ENCODE measurements at places on chromosomes 3 and 15.

GRCh38 chr3:179526989-179527391, 35.7 kb upstream of the ACTL6A start:
- DNase-seq, result no peak

DNA sequence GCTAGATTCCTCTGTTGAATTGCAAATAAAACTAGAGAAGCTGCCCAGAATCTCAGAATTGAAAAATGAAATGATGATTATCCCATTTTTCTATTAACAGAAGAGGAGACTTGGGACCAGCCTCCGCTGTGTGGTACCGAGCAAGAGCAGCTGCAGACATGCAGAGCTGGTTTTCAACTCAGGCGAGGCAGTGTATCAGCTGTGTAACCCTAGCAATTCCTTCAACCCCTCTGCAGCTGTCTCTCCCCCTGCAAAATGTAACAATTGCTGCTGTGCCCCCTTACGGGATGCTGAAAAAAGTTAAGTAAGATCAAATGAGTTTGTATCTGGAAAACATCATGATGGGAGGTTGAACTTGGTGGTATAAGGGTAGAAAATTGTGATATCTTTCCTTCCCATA, 98.5 kb upstream of the C3orf80 start:
- DNase-seq, result no peak

- no peak for DNase-seq
Measured at GRCh38 chr15:54518156-54518882, 540.1 kb downstream of the UNC13C start.

DNA sequence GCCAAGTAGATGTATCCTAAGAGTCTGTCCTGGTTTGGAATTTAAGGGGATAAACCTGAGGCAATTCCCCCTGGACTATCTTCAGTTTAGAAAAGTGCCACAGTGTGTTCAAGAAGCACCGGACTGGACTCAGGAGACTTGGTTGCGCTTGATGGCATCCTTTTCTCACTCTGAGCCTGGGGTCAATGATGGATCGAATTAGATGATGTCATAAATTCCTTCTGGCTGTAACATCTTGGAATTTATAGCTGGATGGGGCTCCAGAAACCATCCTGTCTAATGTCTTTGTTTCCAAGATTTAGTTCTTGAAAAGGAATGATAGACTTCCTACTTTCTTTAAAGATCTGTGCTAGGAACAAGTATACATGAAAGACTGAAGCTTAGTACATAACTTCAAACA, 280.6 kb downstream of the LPP start:
- DNase-seq, result no peak

DNA sequence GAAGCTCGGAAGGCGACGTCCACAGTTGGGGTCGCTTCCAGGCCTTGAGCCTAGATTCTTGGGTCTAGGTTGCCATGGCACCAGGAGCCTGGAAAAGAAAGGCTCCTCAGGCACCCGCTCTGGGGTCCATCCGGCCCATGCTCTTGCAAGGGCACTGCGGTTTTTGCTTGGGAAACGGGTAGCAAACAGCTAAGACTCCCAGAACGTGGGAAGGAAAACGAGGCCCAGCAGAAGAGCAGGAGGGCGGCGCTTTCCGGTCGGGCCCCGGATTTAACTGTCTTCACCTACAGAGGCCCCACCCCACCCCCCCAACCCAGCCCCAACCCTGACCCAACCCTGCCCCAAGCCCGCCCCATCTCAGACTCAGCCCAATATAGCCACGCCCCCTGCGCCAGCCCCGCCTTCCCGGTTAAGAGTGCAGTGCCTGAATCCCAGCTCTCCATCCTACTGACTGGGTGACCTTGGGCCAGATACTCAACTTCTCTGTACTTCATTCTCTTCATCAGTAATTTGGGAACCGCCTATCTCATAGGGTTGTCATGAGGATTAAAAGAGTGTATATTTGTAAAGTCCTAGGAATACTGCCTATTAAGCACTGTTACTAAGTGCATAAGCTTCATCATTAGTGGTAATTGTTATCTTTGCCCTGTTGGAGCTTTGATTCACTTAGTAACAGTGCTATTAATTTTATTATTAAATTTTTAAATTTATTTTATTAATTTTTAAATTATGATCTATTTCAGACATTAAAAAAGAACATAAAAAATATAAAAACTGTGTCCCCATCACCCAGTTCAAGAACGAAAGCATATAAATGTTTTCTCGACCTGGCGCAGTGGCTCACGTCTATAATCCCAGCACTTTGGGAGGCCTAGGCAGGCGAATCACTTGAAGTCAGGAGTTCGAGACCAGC, 28.4 kb upstream of the SMAD6 start:
- DNase-seq, result peak; percentile 40

DNA sequence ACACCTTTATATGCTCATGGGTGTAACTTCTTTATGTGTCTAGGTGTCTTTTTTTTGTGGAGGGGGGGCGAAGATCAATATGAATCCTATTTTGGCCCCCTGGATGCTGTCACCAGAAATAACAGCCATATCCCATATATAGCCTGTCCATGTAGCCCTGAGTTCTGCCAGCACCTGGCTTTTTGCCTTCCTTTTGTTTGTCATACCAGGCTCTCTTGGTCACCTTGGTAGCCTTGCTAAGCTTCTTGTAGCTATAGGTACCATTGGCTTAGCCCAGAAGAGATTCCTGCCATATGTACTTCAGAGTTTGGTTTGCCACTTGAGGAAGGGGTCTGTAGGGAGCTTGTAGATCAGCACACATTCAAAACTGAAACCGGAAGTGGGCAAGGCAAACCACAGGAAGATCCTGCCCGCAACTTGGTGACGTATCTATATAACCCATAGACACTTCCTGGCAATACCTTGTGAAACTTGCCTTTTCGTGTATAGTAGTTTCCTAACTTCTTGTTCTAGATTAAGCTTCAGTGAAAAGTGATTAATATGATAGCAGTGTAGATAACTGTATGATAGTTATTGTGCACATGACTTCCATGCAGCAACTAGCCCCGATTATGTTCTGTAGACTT, 11.9 kb downstream of the RASA2 start:
- peak; percentile 52 for DNase-seq

GRCh38 chr3:28467414-28467813, 118.8 kb upstream of the AZI2 start:
- no peak for DNase-seq

DNA sequence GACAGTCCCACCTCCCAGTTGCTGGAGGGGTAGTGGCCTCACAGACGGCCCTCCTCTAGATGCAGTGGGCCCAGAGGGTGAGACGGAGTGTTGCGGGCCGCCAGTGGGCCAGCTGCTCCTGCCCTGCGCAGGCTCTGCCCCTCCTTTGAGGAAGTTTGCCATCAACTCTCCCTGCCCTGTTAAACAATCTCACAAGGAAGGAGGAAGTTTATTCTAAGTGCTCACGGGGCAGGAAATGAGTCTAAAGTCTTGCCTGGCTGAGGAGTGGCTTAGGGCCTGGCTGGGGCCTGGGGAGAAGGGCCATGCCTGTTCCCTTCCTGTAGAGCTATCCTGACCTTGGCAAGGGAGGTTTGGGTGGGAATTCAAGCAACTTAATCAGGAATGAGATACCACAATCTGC, at the start of gene FAM3D:
FAM3D (minus strand) TSS at position 92 of the 400 bp plus-strand sequence. CDS start 11,211 bp downstream, outside the sequence.
- DNase-seq, result no peak

DNA sequence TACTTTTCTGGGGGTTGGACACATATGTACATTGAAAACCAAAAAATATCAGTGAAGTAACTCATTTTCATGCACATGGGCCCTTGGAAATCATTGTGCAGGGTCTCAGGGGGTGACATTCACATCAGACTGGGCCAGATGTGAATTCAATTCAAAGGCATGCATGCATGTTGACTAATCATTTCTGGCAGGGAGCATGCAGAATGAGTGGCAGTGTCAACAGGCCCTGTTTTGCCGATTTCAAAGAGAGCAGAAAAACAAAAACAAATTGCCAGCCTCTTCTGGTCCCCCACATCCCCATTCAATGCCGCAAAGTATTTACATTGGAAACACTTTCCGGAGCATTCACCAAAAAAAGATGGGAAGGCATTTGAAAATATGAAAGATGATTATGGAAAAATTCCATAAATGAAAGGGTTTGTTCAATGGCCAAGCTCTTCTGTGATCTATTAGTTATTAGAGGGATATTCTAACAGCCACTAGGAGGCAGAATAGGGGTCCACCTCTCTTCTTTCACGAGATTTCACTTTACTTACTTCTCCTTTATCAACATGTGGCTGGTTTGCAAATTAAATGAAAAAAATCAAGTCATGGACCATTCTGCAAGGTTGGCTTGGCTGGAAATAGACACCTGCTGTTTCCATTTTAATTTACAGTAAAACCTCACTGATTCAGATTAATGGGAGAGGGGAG, 119.9 kb upstream of the FEZF2 start:
- no peak for DNase-seq

GRCh38 chr3:13021141-13022114, 51.8 kb downstream of the IQSEC1 start:
- DNase-seq, result no peak

- DNase-seq, result no peak
Measured at GRCh38 chr3:153291059-153291685, 129.1 kb downstream of the RAP2B start.

GRCh38 chr3:137642831-137643230, 121.3 kb upstream of the SOX14 start:
- DNase-seq, result no peak

DNA sequence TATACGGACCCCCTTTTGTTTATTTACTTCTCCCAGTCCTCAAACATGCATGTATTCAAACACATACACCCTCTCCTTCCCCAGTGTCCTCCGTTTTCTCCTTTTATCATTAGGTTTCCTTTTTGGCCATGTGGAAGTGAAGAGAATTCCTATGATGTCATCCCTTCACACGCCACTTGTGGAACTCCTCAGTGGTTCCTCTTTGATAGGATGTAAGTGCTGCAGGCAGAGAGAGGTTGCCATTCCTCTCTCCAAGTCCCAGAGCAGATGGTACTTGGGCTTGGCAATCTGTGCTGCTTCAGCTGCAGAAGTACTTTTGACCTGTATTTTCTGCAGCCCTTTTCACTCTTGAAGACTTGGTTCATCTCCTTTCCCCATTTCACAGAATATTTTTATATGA, 32.9 kb upstream of the CRTC3 start:
- DNase-seq, result no peak

- DNase-seq, result no peak
Measured at GRCh38 chr15:55587321-55588069, 650 bp downstream of the PYGO1 start.

DNA sequence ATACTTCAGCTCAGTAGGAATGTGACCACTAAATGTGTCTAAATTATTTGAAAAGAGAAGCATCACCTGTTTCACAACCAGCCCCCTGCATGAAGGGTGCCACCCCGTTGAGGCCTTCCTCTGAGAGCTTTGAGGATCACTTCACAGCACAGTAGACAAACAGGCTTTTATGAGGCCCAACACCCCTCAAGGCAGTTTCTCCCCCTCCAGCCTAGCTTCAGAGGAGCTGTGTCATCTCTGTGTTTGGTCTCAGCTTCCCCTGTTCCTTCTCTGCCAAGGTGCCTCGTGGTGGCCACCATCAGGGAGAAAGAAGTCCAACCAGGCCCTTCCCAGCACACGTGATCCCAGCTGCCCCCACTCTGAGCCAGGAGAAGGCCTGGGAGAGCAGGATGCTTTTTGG, 21.6 kb upstream of the DUSP7 start:
- no peak for DNase-seq

DNA sequence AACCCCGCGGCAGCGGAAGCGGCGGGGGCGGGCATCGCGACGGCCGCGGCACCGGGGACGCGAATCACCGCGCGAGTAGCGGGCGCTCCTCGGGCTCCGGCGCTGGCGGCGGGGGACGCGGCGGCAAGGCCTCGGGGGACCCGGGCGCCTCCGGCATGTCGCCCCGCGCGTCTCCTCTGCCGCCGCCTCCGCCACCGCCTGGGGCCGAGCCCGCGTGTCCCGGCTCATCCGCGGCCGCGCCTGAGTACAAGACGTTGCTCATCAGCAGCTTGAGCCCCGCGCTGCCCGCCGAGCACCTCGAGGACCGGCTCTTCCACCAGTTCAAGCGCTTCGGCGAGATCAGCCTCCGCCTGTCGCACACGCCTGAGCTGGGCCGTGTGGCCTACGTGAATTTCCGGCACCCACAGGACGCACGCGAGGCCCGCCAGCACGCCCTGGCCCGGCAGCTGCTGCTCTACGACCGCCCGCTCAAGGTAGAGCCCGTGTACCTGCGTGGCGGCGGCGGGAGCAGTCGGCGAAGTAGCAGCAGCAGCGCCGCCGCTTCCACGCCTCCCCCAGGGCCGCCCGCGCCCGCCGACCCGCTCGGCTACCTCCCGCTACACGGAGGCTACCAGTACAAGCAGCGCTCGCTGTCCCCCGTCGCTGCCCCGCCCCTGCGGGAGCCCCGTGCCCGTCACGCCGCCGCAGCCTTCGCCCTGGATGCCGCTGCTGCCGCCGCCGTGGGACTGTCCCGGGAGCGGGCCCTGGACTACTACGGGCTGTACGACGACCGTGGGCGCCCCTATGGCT, 675 bp downstream of the RBM15B start:
- DNase-seq, result peak; percentile 44

- DNase-seq, result no peak
Measured at GRCh38 chr3:66889750-66890494, 108.2 kb upstream of the KBTBD8 start.

Measured in stimulated activated CD4-positive, alpha-beta T cell treated with anti-CD3 and anti-CD28 coated beads, Interleukin-4, amount 100 ng/mL, for 4 hours (primary cell).